Posterior vena cava (tissue), 2 donors: ENCODE measurements at places on chromosomes 2 and 18. TPM values are rescaled to one million over a fixed set of nuclear protein-coding genes. Genes with fewer than 3 reads are reported as not detected.

TRAK2 gene
- total RNA-seq = 96.6 TPM

DSG4 gene
- total RNA-seq = not detected

CDK15 gene
- total RNA-seq = 1.4 TPM

C2orf92 gene
- 7.1 TPM for total RNA-seq

MAIP1 gene
- 14.1 TPM for total RNA-seq

G6PC2 gene
- not detected for total RNA-seq

GAREM1 gene
- 8.3 TPM for total RNA-seq

SLC16A14 gene
- 3.3 TPM for total RNA-seq

LRP2 gene
- total RNA-seq = not detected
